ENCODE measurements at places on chromosomes 6 and 20.

- DNase-seq = no peak
Observed at GRCh38 chr6:49541210-49541724, 9.2 kb upstream of the C6orf141 start.

DNA sequence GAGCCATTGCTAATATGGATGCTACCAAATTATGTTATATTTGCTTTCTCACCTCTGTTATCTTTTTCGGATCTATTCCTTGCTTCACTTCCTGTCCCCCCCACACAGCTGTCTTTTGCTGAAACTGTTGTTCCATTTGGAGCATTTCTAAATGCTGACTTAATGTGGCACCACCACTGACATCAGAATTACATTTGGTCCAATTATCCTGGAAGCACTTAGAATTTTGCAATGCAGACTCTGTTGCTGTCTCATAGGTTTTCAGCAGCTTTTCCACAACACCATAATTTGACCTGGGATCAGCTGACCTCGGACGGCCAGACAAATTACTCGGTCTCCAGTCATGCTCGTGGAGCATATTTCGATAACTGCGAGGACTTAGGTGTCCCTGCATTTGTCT lies 12.8 kb downstream of the KIAA0408 start:
- no peak for DNase-seq

GRCh38 chr6:157450931-157451742 lies 70.1 kb downstream of the ZDHHC14 start:
- no peak for DNase-seq

DNA sequence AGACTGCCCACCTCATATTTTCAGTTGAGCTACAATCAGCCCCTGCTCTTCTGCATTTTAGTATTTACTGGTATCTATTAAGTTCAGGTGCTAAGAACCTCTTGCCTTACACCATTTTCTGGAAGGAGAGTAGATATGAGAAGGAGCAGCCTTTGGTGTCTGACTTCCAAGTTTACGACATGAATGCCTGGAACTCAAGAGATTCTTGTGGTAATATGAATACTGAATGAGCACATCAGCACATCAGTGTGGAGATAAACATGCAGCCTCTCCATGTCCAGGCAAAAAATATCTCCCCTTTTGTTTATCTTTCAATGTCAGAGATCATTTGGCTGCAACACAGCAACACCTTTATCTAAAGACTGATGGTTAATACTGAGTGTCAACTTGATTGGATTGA lies 65.8 kb upstream of the THEMIS start:
- no peak for DNase-seq

- DNase-seq = no peak
Observed at GRCh38 chr6:140440223-140440835, 1065.9 kb upstream of the CITED2 start.

- DNase-seq = no peak
Observed at GRCh38 chr6:155284775-155285174, 21.0 kb downstream of the CLDN20 start.

DNA sequence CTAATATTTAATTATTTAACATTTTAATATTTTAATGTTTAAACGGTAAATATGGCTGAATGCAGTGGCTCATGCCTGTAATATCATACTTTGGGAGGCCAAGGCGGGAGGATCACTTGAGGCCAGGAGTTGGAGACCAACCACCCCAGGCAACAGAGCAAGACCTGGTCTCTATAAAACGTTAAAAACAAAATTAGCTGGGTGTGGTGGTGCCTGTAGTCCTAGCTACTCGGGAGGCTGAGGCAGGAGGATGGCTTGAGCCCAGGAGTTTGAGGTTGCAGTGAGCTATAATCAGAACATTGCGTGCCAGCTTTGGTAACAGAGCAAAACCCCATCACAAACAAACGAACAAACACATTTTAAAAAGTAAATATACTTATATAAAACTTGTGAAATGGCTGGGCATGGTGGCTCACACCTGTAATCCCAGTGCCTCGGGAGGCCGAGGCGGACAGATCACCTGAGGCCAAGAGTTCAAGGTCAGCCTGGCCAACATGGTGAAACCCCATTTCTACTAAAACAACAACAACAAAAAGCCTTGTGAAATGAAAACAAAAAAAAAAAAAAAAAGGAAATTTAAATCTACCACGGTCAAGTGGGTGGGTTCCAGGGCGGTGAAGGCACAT lies 8.2 kb downstream of the SRXN1 start:
- no peak for DNase-seq

DNA sequence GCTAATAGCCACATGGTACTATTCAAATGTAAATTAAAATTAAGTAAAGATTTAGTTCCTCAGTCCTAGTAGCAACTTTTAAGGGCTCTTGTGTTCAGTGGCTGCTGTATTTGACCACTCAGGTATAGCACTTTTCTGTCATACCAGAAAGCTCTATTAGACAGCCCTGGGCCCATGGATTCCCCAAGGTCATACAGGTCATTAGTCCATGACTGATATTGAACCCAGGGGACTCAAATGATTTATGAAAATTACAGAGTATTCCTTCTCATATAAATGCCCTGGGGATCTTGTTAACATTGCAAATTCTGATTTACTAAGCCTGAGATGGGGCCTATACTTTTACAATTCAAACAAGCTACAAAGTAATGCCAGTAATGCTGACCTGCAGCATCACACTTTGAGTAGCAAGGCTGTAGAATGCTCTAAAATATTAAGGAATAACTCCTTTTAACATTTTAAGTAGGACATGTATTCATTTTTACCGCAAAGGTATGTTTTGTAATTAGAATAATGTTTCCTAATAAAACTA lies 29.6 kb downstream of the RNF217 start:
- DNase-seq = no peak
